A549 treated with GW870086 at 1 μM for 4 hours (cell line): ENCODE measurements at places on chromosomes 3 and 15. TPM values are rescaled to one million over a fixed set of nuclear protein-coding genes. Genes with fewer than 3 reads are reported as not detected.

IRAK2 gene
- total RNA-seq: 21.8 to 25.8 TPM (median 23.2 TPM) in 5 replicates

CCDC13 gene
- 0.41 to 0.61 TPM (median 0.46 TPM) in 5 replicates for total RNA-seq

ATP13A5 gene
- total RNA-seq: not detected in 5 replicates

GUCA1C gene
- total RNA-seq: not detected in 5 replicates

DVL3 gene
- 17.8 to 25.7 TPM (median 24.7 TPM) in 5 replicates for total RNA-seq

SLC9A9 gene
- 0.22 to 0.42 TPM (median 0.36 TPM) in 3 of 5 replicates, not detected in the others for total RNA-seq

SCAANT1 gene
- not detected in 5 replicates for total RNA-seq

SHF gene
- total RNA-seq: 0.35 to 1.0 TPM (median 0.80 TPM) in 5 replicates

C3orf38 gene
- 16.4 to 20.4 TPM (median 18.0 TPM) in 5 replicates for total RNA-seq

SNTN gene
- not detected in 5 replicates for total RNA-seq

WDR93 gene
- 0.10 to 0.19 TPM (median 0.18 TPM) in 5 replicates for total RNA-seq

FAM3D gene
- not detected in 5 replicates for total RNA-seq

ADAMTS17 gene
- total RNA-seq: 0.10 to 0.20 TPM (median 0.14 TPM) in 4 of 5 replicates, not detected in the other

PGBD4 gene
- 0.96 to 1.7 TPM (median 1.6 TPM) in 5 replicates for total RNA-seq

LMLN gene
- total RNA-seq: 1.4 to 2.7 TPM (median 2.5 TPM) in 5 replicates
